ENCODE measurements at places on chromosomes 3 and 15. TPM values are rescaled to one million over a fixed set of nuclear protein-coding genes. Genes with fewer than 3 reads are reported as not detected.

The DUOXA2 gene
- total RNA-seq, result not detected

- peak; percentile 94 for DNase-seq
Observed at GRCh38 chr3:99881121-99881524, 63.5 kb downstream of the CMSS1 start.

- DNase-seq, result peak; percentile 88
Observed at GRCh38 chr15:29822684-29823459, 604 bp upstream of the TJP1 start.

DNA sequence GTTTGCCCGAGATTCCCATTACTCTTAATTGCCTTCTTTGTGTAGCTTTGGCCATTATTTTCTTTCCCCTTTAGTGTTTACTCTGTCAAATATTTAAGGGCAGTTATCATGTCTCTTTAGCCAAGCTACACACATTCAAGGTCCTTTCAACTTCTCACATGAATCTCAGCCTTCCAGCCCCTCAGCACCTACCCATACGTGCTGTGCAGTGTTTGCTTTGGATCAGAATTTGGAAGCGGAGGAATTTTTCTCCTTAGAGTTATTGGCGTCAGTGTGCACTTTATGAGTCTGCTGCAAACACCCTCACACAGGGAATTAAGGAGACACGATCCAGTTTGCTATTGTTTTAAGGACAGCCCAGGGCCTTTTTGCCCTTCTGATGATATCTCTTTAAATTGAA lies 231.6 kb downstream of the CACNA2D3 start:
- DNase-seq, result no peak

- peak; percentile 58 for DNase-seq
Observed at GRCh38 chr15:35696767-35697231, 150.8 kb upstream of the DPH6 start.

- DNase-seq, result peak; percentile 30
Observed at GRCh38 chr3:125083776-125084175, 28.0 kb upstream of the HEG1 start.

DNA sequence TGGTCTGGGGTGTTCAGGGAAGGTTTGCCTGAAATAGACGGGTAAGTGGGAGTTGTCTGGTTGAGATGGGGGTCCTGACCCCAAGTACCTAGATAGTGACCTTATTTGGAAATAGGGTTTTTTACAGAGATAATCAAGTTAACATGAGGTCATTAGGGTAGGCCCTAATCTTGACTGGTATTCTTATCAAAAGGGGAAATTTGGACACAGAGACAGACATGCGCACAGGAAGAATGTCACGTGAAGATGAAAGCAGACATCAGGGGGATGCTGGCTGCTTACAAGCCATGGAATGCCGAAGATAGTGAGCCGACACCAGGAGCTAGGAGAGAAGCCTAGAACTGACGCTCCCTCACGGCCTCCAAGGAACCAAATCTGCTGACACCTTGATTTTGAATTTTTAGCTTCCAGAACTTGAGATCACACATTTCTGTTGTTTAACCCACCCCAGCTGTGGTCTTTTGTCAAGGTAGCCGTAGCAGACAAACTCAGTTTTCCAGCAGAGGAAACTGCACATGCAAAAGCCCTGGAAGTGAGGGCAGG lies 17.1 kb downstream of the BHLHE40 start:
- DNase-seq, result no peak

The ACSBG1 gene
- not detected for total RNA-seq

GRCh38 chr3:10515884-10516495 lies 10.6 kb upstream of the ATP2B2 start:
- DNase-seq, result no peak

DNA sequence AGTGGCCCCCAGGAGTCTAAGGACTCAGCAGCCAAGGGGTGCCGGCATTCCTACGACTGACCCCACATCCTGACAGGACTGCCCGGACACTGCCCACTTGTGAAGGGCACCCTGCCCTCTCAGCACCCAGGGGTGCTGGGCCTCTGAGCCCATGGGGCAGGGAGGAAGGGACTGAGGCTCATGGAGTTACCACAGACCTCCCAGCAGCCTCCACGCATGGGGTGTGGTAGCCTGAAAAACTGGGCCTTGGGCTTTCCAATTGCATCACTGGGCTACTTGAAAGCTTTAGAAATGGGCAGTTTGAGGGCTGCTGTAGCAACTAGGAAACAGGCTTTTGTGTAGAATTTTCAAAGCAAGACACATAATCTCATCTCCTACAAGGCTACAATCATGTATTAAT lies 13.2 kb downstream of the TKT start:
- DNase-seq, result no peak

- no peak for DNase-seq
Observed at GRCh38 chr15:74050556-74051234, 31.7 kb downstream of the GOLGA6A start.

- no peak for DNase-seq
Observed at GRCh38 chr15:29840926-29841325, 18.7 kb upstream of the TJP1 start.

The GRM2 gene
- total RNA-seq, result under 0.01 TPM

- no peak for DNase-seq
Observed at GRCh38 chr3:53780806-53781205, 65.4 kb downstream of the CHDH start.

GRCh38 chr15:70526221-70526973 lies 237.0 kb downstream of the UACA start:
- DNase-seq, result no peak

DNA sequence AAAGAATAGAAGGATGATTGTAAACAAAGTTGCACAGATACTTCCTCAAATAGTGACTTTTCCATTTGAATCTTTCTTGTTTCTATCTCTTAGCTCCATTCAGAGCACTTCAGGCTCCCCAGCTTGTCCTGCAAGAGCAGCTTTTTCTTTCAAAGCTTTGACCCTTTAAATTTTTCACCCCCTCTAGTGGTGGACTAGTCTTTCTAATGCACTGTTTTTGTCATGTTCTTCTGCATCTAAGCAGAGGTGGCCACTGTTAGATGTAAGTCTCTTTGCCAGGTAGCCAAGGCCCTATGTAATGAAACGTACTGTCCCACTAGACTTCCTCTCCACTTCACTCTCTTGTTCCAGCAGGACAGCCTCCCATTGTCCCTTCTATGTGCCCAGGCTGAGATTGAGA lies 74.0 kb upstream of the MANF start:
- DNase-seq, result peak; percentile 39

DNA sequence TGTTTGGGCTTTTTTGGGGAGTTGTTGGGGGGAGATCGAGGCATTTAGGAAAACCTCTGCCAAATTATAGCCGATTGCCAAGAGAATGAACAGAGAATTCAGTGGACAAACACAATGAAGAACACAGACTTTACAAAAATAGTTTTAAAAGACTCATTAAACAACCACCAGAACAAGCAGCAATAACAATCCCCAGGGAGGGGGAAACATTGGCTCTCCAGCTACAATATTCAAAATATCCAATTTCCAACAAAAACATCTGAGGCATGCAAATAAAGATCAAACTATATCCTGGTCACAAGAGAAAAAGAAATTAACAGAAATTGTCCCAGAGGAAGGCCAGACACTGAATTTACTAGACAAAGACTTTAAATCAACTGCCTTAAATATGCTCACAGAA lies 24.5 kb upstream of the ANKRD28 start:
- DNase-seq, result no peak

GRCh38 chr3:1394188-1394587 lies 301.4 kb downstream of the CNTN6 start:
- no peak for DNase-seq

DNA sequence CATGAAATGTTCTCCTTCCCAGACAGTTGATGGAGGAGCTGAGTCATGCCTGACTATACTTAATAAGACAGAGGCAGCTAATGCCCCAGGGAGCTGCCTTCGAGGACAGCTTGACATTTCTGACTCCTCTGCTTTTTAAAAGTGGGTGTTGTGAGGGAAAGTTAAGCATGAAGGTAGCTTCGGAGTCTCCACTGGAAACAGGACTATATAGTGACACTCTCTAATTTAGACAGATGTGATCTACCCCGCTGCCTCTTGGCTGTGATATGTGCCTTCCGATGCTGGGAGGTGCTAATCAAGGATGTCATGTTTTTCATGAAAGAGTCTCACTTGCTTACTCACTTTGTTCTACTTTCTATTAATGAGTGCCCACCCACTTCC lies 72.7 kb downstream of the IL1RAP start:
- no peak for DNase-seq

The MRAS gene
- 5.9 TPM for total RNA-seq

The FRMD5 gene
- 1.5 TPM for total RNA-seq

The DUOXA1 gene
- total RNA-seq, result not detected

The MYL3 gene
- not detected for total RNA-seq

The LZTFL1 gene
- 5.8 TPM for total RNA-seq

The CEMIP gene
- total RNA-seq, result 0.22 TPM

The TM4SF1 gene
- 1,181 TPM for total RNA-seq

GRCh38 chr3:107045791-107046190 lies 331.4 kb upstream of the CCDC54 start:
- DNase-seq, result no peak

The UTS2B gene
- total RNA-seq, result 0.20 TPM

The GOLGA6D gene
- not detected for total RNA-seq

DNA sequence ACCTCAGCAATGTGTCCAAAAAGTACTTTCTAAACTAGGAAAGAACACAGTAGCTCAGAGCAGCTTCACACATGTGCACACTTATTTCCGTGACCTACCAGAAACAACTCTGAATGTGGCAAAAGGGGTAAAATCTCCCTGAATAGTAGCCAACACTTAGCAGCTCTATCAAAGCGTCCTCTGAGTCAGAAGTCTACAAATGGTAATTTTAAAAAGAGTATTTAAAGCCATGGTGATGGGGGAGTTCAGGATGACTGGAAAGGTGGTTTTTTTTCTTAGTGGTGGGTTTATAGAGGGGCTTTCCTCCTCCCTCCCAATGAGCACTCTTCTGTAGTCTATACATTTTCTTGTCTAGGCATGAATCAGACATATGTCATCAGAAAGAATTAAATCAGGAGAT lies 223.8 kb upstream of the PRICKLE2 start:
- DNase-seq, result no peak

DNA sequence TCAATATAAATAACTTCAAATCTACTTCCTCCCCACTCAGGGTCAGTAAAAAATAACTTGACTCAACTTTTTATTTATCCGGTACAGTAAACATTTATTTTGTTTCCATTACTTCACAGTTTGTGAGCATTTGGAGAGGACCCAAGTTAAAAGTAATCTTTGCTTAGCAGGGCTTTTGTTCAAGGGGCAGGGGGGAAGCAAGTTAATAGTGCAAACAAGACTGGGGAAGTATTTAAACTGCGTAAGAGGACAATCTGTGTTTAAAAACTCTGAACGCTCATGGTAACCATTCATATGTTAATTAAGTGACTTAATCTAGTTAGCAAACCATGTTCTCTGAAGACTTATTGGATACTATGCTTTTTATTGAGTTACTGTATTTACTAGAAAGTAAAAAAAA lies 346.2 kb downstream of the SLC9A9 start:
- no peak for DNase-seq

Measured in lung microvascular endothelial cell (primary cell).